Spleen (tissue), 13 donors: ENCODE measurements at places on chromosomes 1 and 21. TPM values are rescaled to one million over a fixed set of nuclear protein-coding genes. Genes with fewer than 3 reads are reported as not detected.

- peaks cover 49% of the 10 kb centered on the region for H3K4me1 ChIP-seq
- H3K36me3 ChIP-seq, result no peaks in the 10 kb centered on the region
- peak overlapping the region; percentile 5 for H3K4me3 ChIP-seq
- peak; percentile 81 for DNase-seq
Observed at GRCh38 chr1:8427986-8428385, 110.1 kb downstream of the SLC45A1 start.

GRCh38 chr1:201228011-201228983 is 37.7 kb downstream of the IGFN1 start:
- DNase-seq, result no peak
- no peak overlapping the region for H3K4me3 ChIP-seq
- no peak overlapping the region for H3K27ac ChIP-seq
- no peaks in the 10 kb centered on the region for H3K36me3 ChIP-seq
- H3K27me3 ChIP-seq, result peaks cover 45% of the 10 kb centered on the region
- H3K4me1 ChIP-seq, result no peaks in the 10 kb centered on the region

DNA sequence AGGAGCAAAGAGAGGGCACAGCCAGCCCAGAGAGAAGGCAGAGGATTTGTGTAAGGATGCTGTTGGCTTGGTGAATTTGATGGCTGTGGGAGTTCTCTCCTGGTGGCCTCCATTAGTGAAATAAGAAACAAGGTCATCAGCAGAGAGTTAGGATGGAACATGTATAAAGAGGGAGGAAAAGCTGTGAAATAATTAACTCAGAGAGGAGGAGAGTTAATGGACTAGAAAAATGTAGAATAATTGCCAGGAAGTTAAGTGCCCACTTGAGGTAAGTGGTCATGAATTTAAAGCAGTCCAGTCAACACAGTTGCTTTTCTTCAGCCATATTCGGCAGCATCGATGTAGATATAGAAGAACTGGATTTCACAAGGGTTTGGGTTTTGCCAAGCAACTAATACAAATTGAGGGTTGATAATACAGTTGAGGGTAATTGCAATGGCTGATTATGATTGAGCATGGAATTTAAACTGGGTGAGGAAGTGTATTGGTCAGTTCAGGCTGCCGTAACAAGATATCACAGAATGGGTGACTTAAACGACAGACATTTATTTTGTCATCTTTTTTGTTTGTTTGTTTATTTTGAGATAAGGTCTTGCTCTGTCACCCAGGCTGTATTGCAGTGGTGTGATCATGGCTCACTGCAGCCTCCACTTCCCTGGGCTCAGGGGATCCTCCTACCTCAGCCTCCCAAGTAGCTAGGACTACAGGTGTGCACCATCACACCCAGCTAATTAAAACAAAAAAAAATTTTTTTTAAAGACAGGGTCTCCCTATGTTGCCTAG is 31.7 kb upstream of the KLF17 start:
- DNase-seq, result no peak
- no peak overlapping the region for H3K4me3 ChIP-seq
- no peaks in the 10 kb centered on the region for H3K36me3 ChIP-seq
- H3K27me3 ChIP-seq, result peaks cover 6% of the 10 kb centered on the region
- no peaks in the 10 kb centered on the region for H3K4me1 ChIP-seq

GRCh38 chr1:63643517-63643916 is 50.3 kb downstream of the PGM1 start:
- DNase-seq, result no peak
- peaks cover 3% of the 10 kb centered on the region for H3K36me3 ChIP-seq
- no peak overlapping the region for H3K4me3 ChIP-seq
- H3K27ac ChIP-seq, result no peak overlapping the region

- H3K4me3 ChIP-seq, result no peak within 1 kb of the TSS
- no peak for DNase-seq
- H3K27me3 ChIP-seq, result peaks cover 3% of the 10 kb centered on the region
- peaks cover 6% of the 10 kb centered on the region for H3K4me1 ChIP-seq
- H3K27ac ChIP-seq, result no peak within 1 kb of the TSS
- no peaks in the 10 kb centered on the region for H3K36me3 ChIP-seq
Observed at GRCh38 chr1:150257624-150258585, at the start of gene CA14. CA14 (plus strand) TSS chr1:150257774; CDS start chr1:150258129, 355 bp downstream.

- no peak for DNase-seq
- H3K4me3 ChIP-seq, result no peak overlapping the region
- H3K4me1 ChIP-seq, result no peaks in the 10 kb centered on the region
- no peak overlapping the region for H3K27ac ChIP-seq
- peaks cover 41% of the 10 kb centered on the region for H3K36me3 ChIP-seq
- no peaks in the 10 kb centered on the region for H3K27me3 ChIP-seq
Observed at GRCh38 chr1:33142483-33143064, 39.3 kb downstream of the TRIM62 start.

- H3K36me3 ChIP-seq, result no peaks in the 10 kb centered on the region
- DNase-seq, result no peak
- H3K27ac ChIP-seq, result peak overlapping the region; percentile 96
- no peak overlapping the region for H3K4me3 ChIP-seq
- H3K4me1 ChIP-seq, result peaks cover 72% of the 10 kb centered on the region
Observed at GRCh38 chr1:155983191-155984024, 5.1 kb upstream of the ARHGEF2 start.

DNA sequence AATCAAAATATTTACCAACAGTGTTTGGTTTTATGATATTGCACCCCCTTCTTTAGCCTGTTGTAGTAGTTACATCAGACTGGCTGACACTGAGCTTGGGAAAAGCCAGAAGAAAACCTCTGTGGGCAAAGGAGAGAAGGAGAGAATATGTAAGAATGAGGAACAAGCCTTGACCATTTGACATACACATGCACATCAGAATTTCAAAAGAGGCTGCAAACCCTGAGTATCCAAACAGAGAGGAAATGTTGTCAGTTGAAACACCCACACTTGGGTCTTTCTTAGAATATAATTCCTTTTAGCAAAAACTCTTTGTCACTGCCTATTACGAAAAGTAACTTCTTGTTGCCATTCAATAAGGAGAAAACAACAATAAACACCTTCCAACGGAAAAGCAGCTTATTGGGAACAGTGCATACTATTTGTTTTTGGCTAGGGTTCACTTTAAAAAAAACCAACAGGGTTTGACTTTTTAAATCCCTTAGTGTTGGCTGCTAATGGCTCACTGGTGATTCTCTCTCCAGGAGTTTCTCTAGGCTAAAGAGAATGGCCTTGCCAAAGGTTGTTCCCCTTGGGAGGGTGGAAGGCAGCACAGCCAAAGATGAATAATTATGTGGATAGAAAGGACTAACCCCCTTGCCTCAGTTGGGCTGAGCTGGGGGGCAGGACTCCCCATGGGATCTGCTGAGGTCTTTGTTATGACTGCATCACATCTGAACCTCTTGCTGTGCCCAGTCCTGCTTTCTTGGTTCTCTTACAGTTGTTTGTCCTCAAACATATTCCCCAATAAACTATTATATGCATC is 48.9 kb downstream of the GORAB start:
- no peak for DNase-seq
- H3K27me3 ChIP-seq, result no peaks in the 10 kb centered on the region
- no peak overlapping the region for H3K27ac ChIP-seq

GRCh38 chr1:229553621-229554130 is 4.8 kb downstream of the ABCB10 start:
- no peak overlapping the region for H3K4me3 ChIP-seq
- no peak for DNase-seq
- peaks cover 8% of the 10 kb centered on the region for H3K36me3 ChIP-seq
- H3K27ac ChIP-seq, result no peak overlapping the region
- H3K27me3 ChIP-seq, result no peaks in the 10 kb centered on the region

DNA sequence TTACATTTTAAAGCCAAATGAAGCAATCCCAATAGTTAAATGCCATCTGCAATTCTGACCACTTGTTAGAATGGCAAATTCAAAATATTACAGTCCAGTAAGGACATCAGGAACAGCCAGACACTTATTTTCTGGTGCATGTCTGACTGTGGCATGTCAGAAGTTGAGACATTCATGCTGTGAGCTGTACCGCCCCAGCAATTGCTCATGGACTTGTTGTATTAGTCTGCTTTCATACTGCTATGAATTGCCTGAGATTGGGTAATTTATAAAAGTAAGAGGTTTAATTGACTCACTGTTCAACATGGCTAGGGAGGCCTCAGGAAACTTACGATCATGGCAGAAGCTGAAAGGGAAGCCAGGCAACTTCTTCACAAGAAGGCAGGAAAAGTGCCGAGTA is 19.1 kb downstream of the DDAH1 start:
- DNase-seq, result no peak
- no peaks in the 10 kb centered on the region for H3K27me3 ChIP-seq
- no peaks in the 10 kb centered on the region for H3K36me3 ChIP-seq
- H3K4me1 ChIP-seq, result peaks cover 17% of the 10 kb centered on the region
- no peak overlapping the region for H3K4me3 ChIP-seq

- peak overlapping the region; percentile 95 for H3K27ac ChIP-seq
- no peaks in the 10 kb centered on the region for H3K27me3 ChIP-seq
- peaks cover 72% of the 10 kb centered on the region for H3K4me1 ChIP-seq
- peaks cover 49% of the 10 kb centered on the region for H3K36me3 ChIP-seq
- peak overlapping the region; percentile 61 for H3K4me3 ChIP-seq
Observed at GRCh38 chr1:32393136-32393535, 1.1 kb downstream of the BSDC1 start.

- no peaks in the 10 kb centered on the region for H3K4me1 ChIP-seq
- no peak for DNase-seq
- H3K36me3 ChIP-seq, result no peaks in the 10 kb centered on the region
Observed at GRCh38 chr21:31514598-31514997, 144.9 kb upstream of the SOD1 start.

DNA sequence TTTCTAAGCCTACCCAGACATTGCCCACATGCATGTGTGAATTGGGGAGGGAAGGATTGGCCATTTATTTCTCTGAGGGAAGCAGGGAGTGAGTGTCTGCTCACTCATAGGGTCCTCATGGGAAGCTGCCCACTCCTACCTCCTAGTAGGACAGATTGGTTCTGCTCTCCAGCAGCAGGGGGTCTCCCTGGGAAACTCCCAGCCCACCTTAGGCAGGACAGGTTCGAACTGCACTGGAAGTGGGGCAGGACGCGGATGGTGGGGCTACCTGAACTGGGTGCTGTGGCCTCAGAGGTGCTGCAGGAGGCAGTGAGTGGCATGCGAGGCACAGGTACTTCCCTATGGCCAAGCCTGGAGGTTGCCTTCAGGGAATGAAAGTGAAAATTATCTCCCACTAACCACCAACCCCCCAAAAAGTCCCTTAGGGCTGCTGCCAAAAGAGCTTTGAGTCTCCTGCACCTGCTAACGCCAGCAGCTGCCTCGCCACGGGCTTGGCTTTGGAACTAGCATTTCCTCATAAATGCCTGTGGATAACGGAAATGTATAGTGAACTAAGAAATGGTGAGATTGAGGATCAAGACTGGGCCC is 157.0 kb upstream of the COA6 start:
- no peak for DNase-seq
- H3K27me3 ChIP-seq, result peaks cover 13% of the 10 kb centered on the region
- no peak overlapping the region for H3K4me3 ChIP-seq
- peaks cover 22% of the 10 kb centered on the region for H3K4me1 ChIP-seq
- H3K36me3 ChIP-seq, result no peaks in the 10 kb centered on the region

DNA sequence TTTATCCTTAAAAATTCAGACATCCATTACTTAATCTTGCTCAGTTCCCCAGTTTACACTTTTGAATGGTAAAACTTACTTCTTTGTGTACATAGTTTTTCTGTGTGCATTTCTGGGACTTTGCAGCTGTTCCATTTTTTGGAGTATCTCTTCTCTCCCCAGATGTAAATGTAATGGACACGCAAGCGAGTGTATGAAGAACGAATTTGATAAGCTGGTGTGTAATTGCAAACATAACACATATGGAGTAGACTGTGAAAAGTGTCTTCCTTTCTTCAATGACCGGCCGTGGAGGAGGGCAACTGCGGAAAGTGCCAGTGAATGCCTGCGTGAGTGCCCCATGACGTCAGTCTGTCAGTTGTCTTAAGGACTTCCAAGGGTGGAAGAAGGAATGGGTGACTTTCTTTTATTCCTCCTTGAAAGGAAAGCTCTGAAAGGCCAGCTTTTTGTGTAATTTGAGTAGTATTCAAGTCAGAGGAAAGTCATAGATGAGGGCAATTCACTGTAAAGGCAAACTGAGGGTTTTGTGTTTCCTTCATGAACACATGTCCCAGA is 75.7 kb upstream of the LAMC2 start:
- no peak for DNase-seq
- no peaks in the 10 kb centered on the region for H3K4me1 ChIP-seq
- no peak overlapping the region for H3K4me3 ChIP-seq

- DNase-seq, result no peak
- no peaks in the 10 kb centered on the region for H3K36me3 ChIP-seq
- H3K4me1 ChIP-seq, result peaks cover 33% of the 10 kb centered on the region
- H3K27me3 ChIP-seq, result peaks cover 54% of the 10 kb centered on the region
Observed at GRCh38 chr1:6447818-6448748, 17.9 kb downstream of the TNFRSF25 start.

- H3K27me3 ChIP-seq, result no peaks in the 10 kb centered on the region
- no peak overlapping the region for H3K27ac ChIP-seq
- H3K4me3 ChIP-seq, result no peak overlapping the region
- H3K36me3 ChIP-seq, result no peaks in the 10 kb centered on the region
Observed at GRCh38 chr1:218953386-218953785, 220.3 kb upstream of the LYPLAL1 start.

DNA sequence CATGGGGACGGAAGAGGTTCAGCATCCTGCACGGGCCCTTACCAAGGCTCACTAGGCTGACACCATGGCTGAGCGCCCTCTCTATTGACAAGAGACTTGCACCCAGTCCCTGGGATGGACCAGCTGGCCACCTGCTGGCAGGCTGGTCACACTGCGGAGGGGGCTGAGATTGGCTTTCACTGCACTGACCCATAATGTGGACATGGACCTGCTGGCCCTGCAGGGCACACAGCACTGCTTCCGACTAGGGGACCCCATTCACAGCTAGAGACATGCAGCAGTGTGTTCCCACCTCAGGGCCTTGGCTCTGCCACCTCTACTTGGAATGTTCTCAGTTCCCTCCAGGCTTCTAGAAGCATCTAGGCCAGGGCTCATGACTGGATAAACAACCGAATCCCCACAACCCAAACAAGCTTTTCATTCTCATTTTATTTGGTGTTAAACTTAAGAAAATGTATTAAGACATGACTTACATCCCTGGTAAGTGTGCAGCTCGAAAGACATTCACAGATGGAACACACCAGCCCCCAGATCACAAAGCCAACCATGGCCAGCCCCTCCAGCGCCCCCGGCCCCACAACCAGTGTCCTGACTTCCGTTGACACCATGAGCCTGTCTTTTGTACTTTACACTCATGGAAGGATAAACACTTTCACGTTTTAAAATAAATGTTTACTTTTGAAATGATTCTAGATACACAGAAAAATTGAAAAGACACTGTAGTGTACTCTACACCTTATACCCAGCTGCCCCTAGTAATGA is 9.3 kb upstream of the SRARP start:
- peak; percentile 86 for DNase-seq
- no peak overlapping the region for H3K4me3 ChIP-seq
- H3K27me3 ChIP-seq, result no peaks in the 10 kb centered on the region
- H3K4me1 ChIP-seq, result no peaks in the 10 kb centered on the region

CA14 gene
- not detected for total RNA-seq

PODN gene
- 0.64 TPM for total RNA-seq

STYXL2 gene
- not detected for total RNA-seq

FMO5 gene
- 3.0 TPM for total RNA-seq

RGS8 gene
- not detected for total RNA-seq

SLC5A3 gene
- total RNA-seq, result 8.8 TPM
